ENCODE measurements at places on chromosomes 7 and 10.

- no peak for DNase-seq
These were observed 115.8 kb upstream of the SEC61G start for GRCh38 chr7:54874804-54875203.

- no peak for DNase-seq
These were observed 89.2 kb downstream of the CXCL12 start for GRCh38 chr10:44295644-44296241.

- no peak for DNase-seq
These were observed 192.3 kb downstream of the REEP3 start for GRCh38 chr10:63713191-63714144.

- DNase-seq: no peak
These were observed 129.6 kb downstream of the NPSR1 start for GRCh38 chr7:34787586-34787985.

- peak; percentile 88 for DNase-seq
These were observed 96.6 kb downstream of the FAM53B start for GRCh38 chr10:124647421-124648130.

GRCh38 chr10:122267849-122268737 lies 3.0 kb upstream of the BTBD16 start:
- DNase-seq: peak; percentile 61

DNA sequence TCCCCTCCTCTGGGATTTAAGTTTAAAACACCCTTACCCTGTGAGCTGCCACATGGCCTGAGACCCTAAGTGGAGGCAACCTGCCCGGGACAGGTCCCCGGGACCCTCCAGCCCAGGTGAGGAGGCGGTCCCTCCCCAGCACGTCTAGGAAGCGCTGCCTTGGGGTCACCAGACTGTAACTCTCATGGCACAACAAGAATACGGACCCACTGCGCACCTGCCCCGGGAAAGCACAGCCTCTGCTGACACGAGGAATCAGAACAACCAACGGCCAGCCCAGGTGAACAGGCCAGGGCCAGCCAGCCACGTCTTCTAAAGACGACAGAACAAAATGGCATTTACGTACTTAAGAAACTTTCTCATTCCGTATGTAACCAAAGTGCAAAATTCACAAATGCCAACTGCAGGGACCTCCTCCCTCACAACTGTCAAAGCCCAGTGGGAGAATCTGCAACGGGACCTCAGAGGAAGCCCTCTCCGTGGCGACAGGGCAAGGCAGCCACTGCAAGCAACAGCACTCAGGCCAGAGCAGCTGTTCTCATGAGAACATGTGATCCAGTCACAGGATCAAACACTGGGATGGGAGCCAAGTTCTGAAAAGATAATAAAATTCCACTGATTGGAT lies 208.4 kb downstream of the DIP2C start:
- DNase-seq: no peak
